ENCODE measurements at places on chromosomes 7 and 10.

- DNase-seq, result no peak
These were observed 13.1 kb upstream of the SP8 start for GRCh38 chr7:20799566-20800366.

DNA sequence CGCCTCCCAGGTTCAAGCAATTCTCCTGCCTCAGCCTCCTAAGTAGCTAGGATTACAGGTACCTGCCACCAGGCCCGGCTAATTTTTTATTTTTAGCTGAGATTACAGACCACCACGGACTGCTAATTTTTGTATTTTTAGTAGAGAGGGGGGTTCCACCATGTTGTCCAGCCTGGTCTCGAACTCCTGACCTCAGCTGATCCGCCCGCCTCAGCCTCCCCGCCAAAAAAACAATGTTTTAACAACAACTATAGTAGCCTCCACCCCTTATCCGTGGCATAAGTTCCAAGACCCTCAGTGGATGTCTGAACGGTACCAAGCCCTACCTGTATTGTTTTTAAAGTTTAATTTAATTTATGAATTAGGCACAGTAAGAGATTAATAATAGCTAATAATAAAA, 48.2 kb downstream of the GNA12 start:
- DNase-seq, result no peak

- DNase-seq, result no peak
These were observed 47.1 kb downstream of the ZNF680 start for GRCh38 chr7:64515781-64516180.

DNA sequence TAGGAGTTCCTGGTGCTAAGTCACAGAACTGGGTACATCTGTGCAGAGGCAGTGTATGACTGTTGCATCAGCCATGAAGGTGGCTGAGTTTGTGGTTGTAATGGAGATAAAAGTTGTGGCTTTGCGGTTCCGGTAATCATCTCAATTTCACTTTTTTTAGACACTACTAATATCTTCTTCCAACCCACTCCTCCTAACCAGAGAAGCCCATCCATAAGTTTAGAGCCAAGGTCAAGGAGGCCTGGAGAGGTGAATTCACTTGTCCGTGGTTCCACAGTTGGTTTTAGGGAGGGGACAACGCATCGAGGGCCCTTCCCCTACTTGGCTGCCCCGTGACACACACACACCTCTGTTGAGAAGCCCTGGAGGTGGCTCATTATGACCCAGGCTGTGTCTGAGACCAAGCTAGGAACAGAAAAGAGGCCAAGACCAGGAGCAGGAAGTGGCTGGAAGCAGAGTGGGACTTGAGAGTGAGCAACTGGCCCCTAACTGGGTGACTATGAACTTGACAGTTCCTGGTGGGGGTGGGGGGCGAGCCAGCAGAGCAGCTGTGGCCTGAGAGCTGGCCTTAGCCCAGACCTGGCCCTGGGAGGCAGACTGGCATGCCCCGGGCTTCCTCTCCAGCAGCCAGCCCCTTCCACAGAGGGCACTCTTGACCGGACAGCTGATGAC, 66.8 kb upstream of the COL13A1 start:
- DNase-seq, result no peak

DNA sequence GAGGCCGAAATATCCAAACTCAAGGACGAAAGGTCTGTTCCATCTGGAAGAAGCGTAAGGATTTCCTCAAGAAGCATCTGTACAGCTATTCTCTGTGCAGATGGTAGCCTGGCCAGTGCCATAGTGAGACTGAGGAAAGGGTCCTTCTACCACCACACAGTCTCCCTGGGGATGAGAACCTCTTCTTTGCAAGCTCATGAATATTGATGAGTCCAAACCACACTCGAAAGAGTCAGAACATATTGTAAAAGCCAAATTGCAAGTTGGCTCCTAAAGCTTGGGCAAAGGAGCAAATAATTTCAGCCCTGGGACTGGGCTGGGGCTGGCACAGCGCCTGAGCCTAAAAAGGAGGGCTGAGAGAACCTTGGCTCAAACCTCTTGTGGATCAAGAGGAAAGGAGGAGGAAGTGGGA, 66.1 kb upstream of the PIP4K2A start:
- no peak for DNase-seq

DNA sequence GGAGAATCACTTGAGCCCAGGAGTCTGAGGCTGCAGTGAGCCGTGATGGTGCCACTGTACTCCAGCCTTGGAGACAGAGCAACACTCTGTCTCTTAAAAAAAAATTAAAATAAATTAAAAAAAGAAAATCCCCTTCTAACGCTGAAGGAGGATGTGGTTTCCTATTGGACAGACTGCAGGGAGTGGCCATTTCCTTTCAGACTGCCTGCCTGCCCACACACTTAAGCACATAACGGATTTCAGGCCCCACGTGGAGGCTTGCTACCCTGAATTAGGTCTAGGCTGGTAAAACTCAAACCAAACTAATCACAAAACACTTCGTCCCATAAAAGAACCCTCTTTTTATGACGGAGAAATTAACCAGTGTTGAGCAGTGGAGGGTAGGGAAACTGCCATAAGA, 34.0 kb downstream of the GATA3 start:
- no peak for DNase-seq

GRCh38 chr7:19561121-19561805, 147.6 kb downstream of the POLR1F start:
- no peak for DNase-seq

DNA sequence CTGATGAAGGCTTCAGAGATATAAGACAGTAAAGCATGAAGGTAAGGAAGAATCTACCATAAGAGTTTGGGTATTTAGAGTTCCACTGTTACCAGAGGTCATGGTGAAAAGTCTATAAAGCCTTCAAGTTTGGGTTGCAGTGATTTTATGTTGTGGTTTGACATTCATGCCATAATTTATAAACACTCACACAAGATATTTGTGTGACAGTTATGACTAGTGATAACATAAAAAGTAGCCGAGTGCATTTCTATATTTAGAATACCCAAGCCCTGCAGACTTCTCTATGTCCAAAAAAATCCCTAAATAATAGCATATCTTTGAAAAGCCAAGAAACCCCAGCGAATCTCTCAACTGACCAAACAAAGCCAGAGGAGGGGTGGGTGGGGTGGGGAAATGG, 229.9 kb downstream of the CXCL12 start:
- no peak for DNase-seq
